ENCODE measurements at places on chromosomes 3 and 15.

DNA sequence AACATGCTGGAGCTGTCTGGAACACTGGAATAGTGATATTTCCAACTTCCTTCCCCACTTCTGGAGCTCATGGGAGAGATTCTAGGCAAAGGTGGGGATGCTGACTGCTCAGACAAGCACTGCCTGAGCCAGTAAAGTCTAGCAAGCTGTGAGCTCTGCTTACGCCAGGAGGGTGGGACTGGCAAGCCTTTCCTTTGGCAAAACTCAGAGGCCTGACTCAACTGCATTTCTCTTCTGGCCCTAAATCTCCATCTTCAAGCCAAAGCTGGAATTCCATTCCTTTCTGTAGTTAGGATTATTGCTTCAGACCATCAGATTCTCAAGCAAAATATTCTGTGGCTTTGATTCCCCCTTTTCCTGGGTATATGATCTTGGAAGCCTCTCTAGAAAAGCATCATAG, 20.3 kb upstream of the EPB42 start:
- DNase-seq = peak; percentile 6

GRCh38 chr3:132245552-132246142, 71.6 kb upstream of the ACP3 start:
- DNase-seq = no peak

DNA sequence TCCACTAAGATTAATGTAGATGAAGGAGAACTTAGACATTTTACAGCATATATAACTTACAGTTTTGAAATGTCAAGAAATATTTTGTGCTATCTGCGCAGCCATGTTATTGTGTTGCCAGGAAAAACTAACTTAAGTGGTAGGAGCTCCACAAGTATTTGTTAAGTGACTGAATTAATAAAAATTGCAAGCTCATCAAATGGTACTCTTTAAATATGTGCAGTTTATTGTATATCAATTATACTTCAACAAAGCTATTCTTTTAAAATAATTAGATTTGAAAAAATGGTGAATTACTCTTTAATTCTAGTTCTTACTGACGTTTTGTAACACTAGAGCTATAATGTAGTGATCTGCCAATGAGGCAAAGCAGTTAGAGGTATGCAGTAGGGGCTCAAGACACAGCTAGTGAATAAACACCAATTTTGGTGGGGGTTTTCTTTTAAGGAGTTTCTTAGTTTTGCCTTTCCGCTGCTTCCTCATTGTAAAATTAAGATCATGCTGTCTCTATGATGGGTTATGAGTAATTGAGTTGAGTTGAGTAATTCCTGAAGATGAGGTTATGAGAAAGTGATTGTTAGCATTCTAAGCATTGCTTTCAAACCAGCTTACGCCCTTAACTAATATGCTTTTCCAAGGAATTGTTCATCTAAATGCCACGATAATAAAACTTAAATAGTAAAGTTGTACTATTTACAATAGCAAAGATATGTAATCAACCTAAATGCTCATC, 10.9 kb upstream of the LXN start:
- peak; percentile 52 for DNase-seq

- no peak for DNase-seq
Measured at GRCh38 chr3:184591789-184592188, 30.2 kb downstream of the EPHB3 start.

- no peak for DNase-seq
Measured at GRCh38 chr3:158355623-158356588, 215.1 kb upstream of the MLF1 start.
